Endothelial cell (in vitro differentiated cells): ENCODE measurements at places on chromosomes 4 and X. TPM values are rescaled to one million over a fixed set of nuclear protein-coding genes. Genes with fewer than 3 reads are reported as not detected.

GRCh38 chr4:16659079-16659478, 239.4 kb downstream of the LDB2 start:
- no peak for DNase-seq

The RNF175 gene
- total RNA-seq = 0.36 TPM

GRCh38 chr4:40003986-40004385, 26.3 kb upstream of the PDS5A start:
- DNase-seq = no peak

DNA sequence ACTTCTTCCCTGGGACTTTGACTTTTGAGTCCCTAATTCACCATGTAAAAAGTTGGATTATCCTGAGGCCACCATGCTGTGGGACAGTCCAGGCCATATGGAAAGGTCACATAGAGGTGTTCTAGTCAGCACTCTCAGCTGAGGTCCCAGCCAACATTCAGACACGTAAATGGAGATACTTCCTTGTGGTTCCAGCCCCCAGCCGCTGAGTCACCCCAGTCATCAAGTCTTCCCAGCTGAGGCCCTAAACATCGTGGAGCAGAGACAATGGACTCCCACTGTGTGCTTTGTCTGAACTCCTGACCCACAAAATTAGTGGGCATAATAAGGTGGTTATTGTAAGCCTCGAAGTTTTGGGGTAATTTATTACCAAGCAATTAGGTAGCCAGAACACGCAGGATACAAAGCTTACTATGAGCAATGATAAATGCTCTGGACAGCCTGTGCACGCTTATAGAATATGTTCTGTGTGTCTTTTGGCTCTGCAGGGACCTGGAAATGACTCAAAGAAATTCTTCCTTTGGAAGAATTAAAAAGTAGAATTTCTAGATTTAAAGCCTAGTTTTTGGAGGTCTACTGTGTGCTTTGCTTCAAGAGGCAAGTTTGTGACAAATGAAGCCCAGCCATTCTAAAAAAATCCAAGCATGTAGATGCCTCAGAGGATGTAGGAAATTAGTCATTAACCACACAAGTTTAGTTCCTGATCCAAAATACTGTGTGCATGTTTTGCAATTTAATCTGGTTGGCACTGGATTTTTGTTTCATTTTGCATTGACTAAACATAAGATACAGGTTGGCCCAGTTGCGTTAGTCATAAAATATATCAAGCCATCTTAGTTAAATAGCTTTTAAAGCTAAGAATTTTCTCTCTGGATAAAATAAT, 33.2 kb upstream of the SLC9A7 start:
- no peak for DNase-seq

DNA sequence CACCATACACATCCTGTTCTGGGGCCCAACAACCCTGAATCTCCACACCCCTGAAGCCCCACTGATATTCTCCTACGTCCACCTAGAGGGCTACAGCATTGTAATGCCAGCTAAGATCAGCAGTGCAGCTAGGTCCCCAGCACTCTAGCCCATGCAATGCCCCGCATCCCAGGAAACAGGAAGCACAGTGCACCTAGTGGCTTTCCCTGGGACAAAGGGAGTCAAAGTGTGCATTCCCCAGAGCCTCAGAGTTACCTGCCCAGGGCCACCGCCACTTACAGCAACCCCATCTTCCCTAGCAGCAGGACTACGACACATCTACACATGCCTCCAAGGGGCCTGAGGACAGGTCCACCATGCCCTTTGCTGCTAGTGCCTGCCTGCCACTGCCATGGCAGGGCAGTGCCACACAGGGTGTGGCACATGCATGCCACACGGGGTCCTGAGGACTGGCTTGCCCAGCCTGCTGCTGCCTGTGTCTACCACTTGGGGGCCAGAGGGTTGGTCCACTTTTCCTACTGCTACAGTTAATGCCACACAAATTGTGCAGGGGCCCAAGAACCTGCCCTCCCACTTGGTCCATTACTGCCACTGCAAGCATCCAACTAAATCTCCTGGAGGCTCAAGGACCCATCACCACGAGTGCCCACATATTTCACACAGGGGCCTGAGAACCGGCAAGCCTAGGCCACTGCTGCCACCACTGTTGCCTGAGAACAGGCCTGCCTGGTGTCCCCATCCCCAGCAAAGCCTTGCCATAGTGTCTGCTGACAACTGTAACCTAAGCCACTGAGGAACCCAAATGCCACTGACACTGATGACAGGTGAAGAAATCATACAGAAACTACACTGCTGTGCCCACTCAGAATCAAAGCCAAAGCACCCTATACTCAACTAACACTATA, 23.7 kb downstream of the TLR6 start:
- DNase-seq = no peak

DNA sequence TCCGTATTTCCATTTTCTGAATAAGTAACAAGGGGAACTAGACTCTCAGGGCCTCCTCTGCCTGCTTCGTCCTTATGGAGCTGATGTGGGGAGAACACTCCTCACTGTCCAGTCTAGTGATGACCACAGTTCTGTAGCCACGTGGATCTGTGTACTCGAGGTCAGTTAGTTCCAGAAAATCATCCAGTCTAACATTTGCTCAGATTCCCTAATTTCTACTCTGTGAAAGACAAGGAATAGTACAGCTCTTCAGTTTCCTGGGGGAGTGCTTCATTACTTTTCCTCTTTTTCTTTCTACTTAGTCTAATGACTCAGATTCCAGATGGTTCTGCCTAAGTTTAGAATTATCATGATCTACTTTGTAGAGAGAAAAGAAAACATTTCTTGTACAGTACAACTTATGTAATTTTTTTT, 82.6 kb downstream of the SORBS2 start:
- no peak for DNase-seq
